Mesothelial cell of epicardium (in vitro differentiated cells): ENCODE measurements at places on chromosomes 2 and 18. TPM values are rescaled to one million over a fixed set of nuclear protein-coding genes. Genes with fewer than 3 reads are reported as not detected.

ICA1L gene
- total RNA-seq = 9.9 to 13.4 TPM (median 11.8 TPM) in 3 replicates

REEP1 gene
- total RNA-seq = 1.1 to 1.9 TPM (median 1.8 TPM) in 3 replicates

FAM228B gene
- total RNA-seq = 32.9 to 38.0 TPM (median 33.0 TPM) in 3 replicates

NMUR1 gene
- total RNA-seq = 0.09 to 0.13 TPM in 2 of 3 replicates, not detected in the other

MC5R gene
- not detected in 3 replicates for total RNA-seq

BCL11A gene
- total RNA-seq = 139 to 142 TPM (median 141 TPM) in 3 replicates

LONRF2 gene
- total RNA-seq = 13.4 to 14.6 TPM (median 13.7 TPM) in 3 replicates

SERPINB13 gene
- 0.27 to 0.77 TPM (median 0.38 TPM) in 3 replicates for total RNA-seq
